ENCODE measurements at places on chromosomes 1 and 21. TPM values are rescaled to one million over a fixed set of nuclear protein-coding genes. Genes with fewer than 3 reads are reported as not detected.

DNA sequence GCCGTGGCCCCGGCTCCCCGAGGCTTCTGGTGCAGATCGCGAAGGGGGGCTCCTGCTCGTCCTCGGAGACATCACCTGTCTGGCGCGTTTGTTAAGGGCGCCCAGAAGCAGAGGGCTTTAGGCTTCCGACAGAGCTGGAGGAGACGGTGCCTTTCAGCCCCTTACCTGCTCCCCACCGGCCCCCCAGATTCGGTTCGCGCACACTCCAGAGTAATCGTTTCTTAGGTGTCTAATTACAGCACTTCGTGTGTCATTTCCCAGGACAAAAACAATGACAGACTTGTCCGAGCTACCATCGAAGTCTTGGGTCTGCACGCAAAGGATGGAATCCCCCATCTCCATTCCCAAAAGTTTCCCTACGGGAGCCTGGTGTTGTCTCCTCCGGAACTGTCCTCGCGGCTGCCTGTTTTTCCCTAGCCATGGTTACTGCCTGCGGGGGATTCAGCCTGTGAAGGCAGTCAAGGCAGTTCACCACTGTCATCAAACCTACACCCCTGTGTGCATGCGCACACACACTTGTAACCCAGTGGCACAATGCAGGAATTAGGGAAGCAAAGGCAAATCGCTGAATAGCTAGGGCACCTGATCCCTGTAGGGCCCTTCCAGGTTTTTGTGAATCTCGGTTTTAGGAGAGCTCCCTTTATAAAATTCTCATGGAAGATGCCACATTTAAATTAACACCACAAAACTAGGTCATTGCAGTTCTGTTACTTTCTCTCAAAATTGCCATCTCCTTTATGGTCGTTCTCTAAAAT lies 738 bp upstream of the CDC42BPA start:
- DNase-seq, result no peak

DNA sequence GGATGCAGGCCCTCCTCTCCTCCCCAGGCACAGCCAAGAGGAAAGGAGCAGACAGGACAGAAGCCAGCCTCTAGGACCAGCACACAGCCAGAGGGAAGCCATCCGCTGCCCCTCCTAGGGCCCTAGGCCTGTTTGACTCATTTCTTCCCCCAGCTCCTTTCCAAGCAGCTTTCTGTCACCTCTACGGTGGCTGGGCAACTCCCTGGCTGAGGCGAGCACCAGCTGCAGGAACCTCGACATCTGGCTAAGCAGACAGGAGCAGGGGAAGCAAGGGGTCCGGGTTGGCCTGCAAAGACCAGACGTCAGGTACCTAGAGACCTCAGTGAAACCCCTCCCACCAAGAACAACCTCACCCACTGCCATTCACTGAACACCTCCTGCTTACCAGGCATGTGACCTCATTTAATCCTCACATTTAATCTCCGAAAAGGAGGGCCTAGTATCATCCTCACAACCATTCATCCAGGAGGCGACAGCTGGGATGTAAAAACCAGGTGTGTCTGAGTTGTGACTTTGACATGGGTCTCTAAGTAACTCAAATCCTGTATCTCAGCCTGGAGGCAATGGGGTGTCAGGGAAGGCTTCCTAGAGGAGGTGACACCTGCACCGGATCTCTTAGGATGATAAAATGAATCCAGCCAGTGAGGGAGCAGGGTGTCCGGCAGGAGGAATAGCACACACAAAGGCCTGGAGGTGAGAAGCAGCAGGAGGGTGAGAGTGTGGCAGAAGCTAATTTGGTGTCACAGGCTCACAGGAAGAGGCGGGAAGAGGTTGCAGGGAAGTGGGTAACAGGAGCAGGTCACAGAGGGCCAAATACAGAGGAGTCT lies 5.9 kb downstream of the LRP8 start:
- DNase-seq, result no peak

GRCh38 chr1:222555992-222556615 lies 8.2 kb upstream of the HHIPL2 start:
- DNase-seq, result no peak

DNA sequence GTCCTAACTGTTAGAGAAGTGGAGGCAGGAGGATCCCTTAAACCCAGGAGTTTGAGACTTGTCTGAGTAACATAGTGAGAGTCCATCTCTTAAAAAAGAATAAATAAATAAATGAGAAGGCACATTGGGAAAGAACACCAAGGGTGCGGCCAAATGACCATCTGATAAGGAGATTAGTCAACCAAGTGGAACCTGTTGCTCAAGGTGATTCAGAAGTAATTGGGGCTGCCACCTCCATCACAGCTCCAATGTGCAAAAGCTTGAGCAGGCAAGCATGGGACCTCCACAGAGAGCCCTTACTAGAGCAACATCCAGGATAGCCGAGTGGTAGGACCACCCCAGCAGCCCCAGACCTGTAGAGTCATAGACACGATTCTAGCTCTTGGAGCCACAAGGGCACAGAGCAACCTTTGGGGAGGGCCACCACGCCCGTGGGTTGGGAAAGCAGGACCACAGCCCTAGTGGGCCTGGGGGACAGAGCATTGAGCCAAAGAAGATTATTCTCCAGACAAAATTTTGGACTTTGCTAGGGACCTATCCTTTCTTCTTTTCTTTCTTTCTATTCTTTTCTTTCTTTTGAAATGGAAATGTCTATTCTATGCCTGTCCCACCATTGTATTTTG lies 40.9 kb downstream of the KCNK1 start:
- peak; percentile 3 for DNase-seq

GRCh38 chr1:45037456-45037855 lies 25.4 kb downstream of the UROD start:
- no peak for DNase-seq

GRCh38 chr1:1510912-1511532 lies 940 bp upstream of the ATAD3A start:
- DNase-seq, result peak; percentile 17

GRCh38 chr1:232334811-232335210 lies 295.1 kb downstream of the SIPA1L2 start:
- no peak for DNase-seq

- DNase-seq, result no peak
These were observed 36.5 kb downstream of the ARHGEF10L start for GRCh38 chr1:17575797-17576518.

GRCh38 chr1:214568328-214568727 lies 16.9 kb upstream of the PTPN14 start:
- DNase-seq, result no peak

- DNase-seq, result peak; percentile 53
These were observed 10.4 kb upstream of the BOLA1 start for GRCh38 chr1:149888999-149889289.

DNA sequence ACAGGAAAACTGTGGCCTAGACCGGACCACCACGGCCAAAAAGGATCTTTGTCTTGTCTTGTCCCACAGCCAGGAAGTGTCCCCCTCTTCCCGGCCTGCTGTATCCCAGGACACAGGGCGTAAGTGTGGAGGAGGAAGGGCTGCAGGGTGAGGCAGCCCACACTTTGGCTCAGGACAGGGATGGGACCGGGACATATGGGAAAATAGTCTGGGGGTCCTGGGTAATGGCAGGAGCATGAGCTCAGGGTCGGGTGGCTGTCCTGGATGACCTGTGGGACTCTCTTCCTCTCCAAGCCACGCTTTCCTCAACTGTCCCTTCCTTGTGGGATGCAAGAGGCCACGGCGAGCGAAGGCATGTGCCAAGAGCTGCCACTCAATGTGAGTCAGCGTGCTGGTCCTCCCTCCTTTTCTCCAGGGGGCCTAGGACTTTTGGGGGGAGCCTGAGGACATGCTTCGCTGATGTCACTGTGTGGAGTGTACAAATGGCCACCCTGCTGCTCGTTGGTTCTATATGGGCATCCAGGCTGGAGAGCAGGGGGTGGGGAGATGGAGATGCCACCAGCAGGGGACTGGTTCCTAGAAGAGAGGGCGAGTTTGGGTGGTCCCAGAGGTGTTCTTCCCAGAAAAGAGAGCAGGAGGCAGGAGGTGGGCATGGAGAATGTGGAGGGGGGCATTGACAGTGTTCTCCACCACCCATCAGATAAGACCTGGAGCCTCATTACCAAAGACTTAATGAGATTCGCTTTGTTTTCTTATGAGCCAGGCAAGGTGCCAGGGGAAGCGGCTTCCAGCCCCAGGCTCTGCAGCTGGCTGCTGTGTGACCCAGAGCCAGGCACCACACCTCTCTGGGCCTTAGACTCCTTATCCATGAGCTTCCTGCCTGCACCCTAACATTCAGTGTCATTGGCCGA lies 11.5 kb upstream of the PADI1 start:
- no peak for DNase-seq

GRCh38 chr1:245493029-245493428 lies 338.2 kb downstream of the KIF26B start:
- DNase-seq, result no peak

DNA sequence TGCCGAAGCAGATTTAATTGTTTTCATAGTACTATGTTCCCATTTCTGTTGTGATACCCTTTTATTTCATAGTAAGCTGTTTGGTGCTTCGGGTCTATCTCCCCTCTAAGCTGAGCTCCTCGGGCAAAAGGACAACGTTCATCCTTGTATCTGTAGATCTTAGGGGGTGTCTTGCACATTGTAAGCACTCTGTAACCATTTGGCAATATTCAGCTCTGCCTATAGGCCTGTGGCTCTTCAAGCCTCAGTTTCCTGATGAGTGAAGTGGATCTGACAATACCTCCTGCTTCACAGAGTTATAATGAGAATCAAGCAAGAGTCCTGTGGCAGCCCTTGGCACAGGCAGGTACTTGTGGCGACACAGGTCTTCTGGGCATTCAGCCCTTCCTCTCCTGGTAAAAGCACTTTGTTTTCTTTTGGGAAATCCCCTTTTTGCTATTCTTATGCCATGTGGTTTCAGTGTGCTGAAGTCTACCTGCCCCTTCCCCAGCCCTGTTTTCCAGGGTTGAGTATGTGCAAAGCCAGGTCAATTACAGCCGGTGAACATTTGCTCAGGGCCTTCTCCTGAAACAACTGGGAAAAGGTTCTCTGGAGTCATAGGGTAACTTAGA lies 8.5 kb upstream of the EXO1 start:
- DNase-seq, result no peak

- peak; percentile 99 for DNase-seq
These were observed 1.8 kb upstream of the CKS1B start for GRCh38 chr1:154972517-154973343.

The TRABD2B gene
- total RNA-seq, result not detected

The ABCD3 gene
- total RNA-seq, result 32.2 TPM

The RNF115 gene
- total RNA-seq, result 7.5 TPM

The LRRC8B gene
- 1.1 TPM for total RNA-seq

The ITGB3BP gene
- 29.1 TPM for total RNA-seq

The SELP gene
- not detected for total RNA-seq
